ENCODE measurements at places on chromosomes 3 and 15.

GRCh38 chr3:4409415-4409814, 57.7 kb downstream of the SUMF1 start:
- DNase-seq = no peak

- DNase-seq = no peak
Measured at GRCh38 chr3:177451301-177451750, 254.0 kb upstream of the TBL1XR1 start.

DNA sequence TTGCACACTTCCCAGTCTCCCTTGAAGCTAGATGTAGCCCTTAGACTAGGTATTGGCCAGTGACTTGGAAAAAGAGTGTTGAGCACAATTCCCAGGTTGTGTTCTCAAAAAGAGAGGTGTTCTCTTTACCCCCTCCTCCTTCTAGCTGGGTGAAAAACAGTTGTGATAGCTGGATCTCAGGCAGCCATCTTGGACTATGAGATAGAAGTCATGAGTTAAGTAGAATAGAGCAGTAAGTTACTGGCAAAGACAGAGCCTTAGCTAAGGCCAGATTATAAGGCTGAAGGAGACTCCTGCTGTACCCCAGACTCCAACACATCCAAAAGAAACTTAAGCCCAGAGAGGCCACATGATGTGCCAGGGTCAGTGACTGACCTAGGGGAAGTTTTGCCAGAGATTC, 8.1 kb upstream of the STRA6 start:
- no peak for DNase-seq

- no peak for DNase-seq
Measured at GRCh38 chr3:108035751-108036150, 55.1 kb downstream of the CD47 start.

DNA sequence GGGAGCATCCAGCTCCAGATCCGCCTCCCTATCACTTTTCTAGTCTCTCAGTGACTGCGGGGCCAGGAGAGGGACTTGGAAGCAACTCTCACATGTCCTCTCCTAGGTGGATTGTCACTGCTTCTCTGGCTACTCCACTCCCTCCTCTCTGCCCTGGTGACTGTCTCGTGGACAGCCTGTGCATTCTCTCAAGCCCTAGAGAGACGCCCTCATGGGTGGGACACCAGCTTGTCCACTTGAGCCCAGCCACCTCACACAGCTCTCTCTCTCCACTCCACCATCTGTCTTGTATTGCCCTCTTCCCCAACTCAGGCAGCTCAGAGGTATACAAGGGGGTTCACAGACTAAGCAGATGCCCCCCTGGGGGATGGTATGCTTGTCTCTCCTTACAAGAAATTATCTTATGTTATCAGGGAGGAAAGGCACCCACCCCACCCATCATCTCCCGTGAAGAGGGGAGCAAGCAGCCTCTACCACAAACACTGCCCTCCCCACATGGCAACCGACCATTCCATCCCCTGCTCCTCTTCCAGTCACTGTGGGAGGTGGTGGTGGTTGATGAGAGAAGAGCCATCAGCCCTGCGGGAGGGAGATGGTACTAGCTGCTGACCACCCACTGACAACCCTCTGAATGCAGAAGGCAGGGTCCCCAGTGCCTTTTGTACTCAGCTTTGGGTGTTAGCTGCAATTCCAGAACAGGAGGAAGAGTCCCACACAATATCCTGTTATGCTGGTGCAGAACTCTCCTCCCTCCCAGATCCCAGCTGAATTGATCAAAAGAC, 15.5 kb upstream of the LOXL1 start:
- DNase-seq = no peak

DNA sequence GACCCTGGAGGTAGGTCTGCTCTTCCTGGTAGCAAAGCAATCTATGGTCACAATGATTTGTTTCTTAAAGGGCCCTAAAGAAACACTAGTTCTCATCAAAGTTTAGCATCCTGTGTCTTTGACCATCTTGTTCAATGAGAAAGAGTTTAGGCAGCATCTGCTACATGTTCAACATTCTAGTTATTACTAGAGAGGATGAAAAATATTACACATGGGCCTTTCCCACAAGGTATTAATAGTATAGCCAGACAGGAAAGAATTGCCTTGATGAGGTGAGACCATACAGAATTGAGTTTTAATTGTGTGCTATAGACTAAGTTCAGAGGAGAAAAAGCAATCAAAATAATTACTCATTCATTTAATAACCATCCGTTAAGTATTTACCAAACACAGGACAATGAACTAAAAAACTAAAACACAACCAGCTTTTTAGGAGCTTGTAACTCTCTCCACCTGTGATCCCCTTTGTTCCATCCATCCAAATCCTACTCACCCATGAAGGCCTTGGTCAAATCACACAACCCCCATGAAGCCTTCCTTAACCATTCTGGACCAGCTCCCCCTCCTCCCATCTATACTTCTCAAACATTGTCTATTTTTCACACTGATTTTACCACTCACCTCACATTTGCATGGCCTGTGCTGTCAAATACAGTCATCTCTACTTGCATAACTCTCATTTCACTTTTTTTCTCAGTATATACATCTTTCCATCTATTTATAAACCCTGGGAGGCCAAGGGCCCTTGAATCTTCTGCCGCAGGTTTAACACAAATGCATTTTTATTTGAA, 122.9 kb downstream of the RORA start:
- no peak for DNase-seq

GRCh38 chr3:111923806-111924205, 55.0 kb upstream of the ABHD10 start:
- no peak for DNase-seq

DNA sequence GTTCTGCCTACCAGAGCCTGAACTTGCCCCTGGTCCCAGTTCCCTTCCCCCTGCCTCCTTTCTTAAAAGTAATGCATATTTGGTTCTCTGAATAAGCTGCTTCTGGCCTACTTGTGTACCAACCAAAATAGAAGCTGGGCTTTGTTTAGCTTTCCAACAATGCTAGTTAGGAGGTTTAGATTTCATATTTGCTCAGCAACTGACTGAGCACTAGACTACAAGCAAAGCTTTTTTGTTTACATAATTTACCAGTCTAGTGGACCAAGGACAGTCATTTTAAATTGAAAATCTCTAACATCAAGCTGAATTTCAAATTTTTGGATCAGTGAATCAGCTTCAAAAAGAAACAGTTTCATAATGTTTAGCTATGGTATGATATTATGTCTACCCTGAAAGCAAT, 331.2 kb downstream of the ULK4 start:
- DNase-seq = no peak

DNA sequence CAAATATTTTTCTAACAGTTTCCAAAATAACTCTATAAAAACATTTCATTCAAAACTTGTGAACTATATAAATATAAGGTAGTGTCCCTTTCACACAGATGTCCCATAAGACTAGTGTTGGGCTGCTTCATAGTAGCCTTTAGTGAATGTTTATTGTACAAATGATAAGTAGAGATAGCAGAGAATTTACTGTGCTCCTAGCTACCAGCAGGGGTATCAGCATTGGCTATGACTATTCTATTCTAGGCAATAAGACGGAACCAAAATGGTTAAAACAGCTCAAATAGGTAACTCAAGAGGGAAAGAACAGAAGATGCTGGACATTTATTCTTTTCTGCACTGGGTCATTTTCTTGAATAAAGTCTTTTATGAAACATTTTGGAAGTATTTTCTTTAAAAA, 22.6 kb downstream of the SERPINI2 start:
- no peak for DNase-seq

DNA sequence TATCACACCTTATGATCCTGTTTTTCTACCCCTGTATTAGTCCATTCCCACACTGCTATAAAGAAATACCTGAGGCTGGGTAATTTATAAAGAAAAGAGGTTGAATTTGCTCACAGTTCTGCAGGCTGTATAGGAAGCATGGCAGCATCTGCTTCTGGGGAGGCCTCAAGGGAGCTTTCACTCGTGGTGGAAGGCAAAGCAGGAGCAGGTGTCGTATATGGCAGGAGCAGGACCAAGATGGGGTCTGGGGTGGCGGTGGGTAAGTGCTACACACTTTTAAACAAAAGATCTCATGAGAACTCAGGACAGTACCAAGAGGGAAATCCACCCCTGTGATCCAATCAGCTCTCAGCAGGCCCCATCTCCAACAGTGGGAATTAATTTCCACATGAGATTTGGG, 15.4 kb upstream of the SCAP start:
- DNase-seq = no peak

- DNase-seq = no peak
Measured at GRCh38 chr15:59203657-59204056, 3.0 kb upstream of the LDHAL6B start.

- no peak for DNase-seq
Measured at GRCh38 chr3:14063152-14063551, 61.5 kb downstream of the CHCHD4 start.

GRCh38 chr3:147620906-147621305, 211.7 kb downstream of the ZIC1 start:
- no peak for DNase-seq
